ENCODE measurements at places on chromosomes 6 and 20.

DNA sequence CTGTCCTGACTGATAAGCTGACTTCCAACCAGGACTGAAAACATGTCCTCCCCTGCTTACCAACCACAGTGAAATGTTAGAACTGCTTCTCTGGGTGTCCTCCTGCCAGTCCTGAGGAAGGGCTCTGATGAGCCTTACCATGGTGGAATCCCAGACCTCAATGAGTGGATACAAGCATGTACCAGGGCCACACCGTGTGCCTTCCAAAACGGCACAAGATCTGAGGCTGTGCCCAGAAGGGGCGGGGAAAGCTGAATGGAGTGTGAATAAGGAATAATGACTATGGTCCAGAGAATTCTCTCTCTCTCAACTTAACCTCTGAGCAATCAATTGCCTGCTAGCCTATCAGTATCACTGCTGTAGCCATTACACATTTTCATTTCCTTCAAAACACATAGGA, 51.7 kb downstream of the PDE10A start:
- DNase-seq = no peak

- DNase-seq = no peak
Observed at GRCh38 chr20:59005523-59006166, 1.4 kb downstream of the CTSZ start.

DNA sequence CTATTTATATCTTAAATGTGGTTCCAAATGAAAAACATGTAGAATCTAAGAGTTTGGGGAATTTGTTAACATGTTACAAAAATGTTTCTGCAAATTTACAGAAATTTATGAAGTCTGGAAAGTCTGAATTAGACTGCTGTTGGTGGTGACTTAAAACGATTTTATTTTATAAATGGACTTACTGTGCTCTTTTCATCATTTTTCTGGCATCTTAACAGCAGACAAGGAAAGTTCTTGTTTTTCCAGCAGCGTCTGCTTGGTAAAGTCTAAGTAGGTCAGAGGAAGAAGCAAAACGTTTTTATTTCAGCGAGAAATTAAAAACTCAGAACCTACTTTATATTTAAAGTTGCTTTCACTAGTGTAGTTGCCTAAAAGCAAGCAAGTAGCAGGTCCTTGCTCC, 48.6 kb upstream of the COL9A1 start:
- DNase-seq = no peak

DNA sequence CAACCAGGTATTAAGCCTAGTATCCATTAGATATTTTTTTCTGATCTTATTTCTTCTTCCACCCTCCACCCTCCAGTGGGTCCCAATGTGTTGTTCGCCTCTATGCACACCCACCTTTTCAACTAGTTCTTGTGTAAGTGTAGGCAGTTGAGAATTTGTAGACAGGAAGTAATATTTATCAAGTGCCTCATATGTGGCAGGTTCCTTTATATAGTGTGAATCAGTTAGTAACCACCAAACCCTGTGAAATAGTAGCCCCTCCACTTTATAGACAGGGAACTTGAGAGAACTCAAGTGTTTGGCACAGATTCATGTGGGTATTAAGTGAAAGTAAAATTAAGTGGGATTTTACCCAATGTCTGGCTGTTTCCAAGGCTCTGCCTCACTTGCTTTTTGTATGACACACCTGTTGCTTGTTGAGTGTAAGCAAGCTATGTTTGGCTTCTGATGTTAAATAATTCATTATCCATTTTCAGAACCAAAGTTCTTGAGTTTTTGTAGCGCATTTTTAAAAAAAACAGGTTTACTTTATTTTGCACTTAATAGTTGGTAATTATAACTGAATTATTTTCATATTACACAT, 24.8 kb downstream of the AFDN start:
- DNase-seq = no peak

GRCh38 chr6:14472986-14473337, 355.4 kb downstream of the CD83 start:
- no peak for DNase-seq

- DNase-seq = no peak
Observed at GRCh38 chr6:93676581-93676980, 257.2 kb upstream of the EPHA7 start.

DNA sequence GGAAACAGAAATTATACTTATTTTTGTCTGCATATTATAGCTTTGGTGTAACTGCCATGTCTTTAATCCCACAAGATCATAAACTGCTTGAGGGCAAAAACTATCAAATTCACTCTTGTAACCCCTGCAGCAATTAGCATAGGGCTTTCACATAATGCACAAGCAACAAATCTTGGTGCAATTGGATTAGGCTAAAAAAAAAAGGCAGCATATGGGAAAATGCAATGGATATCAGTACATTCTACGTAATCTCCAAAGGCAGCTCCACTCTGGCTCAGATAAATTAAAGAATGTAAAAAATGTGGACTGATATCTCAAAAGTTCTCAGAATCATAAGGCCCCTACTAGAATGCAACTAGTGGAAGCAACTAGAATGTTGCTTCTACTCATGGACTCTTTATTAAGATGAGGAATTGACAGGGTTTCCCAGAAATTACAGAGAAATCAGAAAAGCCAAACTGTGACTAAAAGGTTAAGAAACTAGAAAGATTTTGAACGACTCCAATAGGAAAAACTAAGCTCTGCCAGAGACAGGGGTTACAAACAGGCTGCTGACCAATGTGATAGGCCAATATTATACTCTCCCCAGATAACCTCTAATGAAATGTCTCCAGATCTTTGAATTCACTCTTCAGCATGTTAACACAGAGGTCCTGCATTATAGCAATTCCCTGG, 55.0 kb downstream of the FILIP1 start:
- DNase-seq = no peak

- DNase-seq = no peak
Observed at GRCh38 chr20:46087161-46087560, 2.6 kb downstream of the NCOA5 start.

DNA sequence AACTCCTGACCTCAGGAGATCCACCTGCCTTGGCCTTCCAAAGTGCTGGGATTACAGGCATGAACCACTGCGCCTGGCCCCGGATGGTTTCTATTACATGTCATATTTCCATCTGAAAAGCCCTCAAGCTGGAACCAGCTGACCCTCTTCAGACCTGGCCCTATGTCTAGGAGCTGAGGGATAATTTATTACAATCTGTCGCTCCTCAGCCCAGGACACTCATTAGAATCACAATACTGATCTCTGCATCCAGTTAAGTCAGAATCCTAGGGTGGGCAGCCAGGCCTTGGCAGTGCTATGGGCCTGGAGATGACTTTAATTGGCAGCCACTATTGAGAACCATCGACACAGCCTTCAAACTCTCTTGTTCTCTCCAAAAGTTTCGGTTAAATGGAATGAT, 162.6 kb upstream of the SNX9 start:
- no peak for DNase-seq
